RPMI7951 (cell line): ENCODE measurements at places on chromosomes 11 and 22. TPM values are rescaled to one million over a fixed set of nuclear protein-coding genes. Genes with fewer than 3 reads are reported as not detected.

GRCh38 chr11:28797536-28797935 lies 689.3 kb downstream of the METTL15 start:
- no peak for DNase-seq

- DNase-seq = no peak
Measured at GRCh38 chr11:824942-825341, 2.8 kb upstream of the CRACR2B start.

- no peak for DNase-seq
Measured at GRCh38 chr11:23103416-23103815, 243.1 kb upstream of the CCDC179 start.

DNA sequence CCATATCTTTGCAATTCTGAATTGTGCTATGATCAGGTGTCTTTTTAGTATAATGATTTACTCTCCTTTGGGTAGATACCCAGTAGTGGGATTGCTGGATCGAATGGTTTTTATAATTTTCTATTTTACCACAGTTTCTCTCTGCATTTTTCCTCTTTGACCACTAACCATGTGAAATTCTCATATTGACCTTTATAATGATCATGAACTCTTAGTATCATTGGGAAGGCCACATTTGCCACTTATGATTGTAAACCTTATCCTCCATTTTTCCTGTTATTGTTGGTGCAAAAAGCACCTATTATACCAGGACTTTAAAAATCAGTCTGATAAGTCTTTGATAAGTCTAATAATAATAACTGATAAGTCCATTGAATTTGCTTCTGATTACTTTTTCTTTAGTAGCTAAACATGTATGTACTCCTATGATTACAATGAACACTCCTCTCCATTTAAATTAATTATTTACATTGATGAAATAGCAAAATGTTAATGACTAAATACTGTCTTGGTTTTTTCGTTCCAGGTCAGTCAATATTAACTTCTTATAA lies 9.6 kb downstream of the NEAT1 start:
- DNase-seq = no peak

DNA sequence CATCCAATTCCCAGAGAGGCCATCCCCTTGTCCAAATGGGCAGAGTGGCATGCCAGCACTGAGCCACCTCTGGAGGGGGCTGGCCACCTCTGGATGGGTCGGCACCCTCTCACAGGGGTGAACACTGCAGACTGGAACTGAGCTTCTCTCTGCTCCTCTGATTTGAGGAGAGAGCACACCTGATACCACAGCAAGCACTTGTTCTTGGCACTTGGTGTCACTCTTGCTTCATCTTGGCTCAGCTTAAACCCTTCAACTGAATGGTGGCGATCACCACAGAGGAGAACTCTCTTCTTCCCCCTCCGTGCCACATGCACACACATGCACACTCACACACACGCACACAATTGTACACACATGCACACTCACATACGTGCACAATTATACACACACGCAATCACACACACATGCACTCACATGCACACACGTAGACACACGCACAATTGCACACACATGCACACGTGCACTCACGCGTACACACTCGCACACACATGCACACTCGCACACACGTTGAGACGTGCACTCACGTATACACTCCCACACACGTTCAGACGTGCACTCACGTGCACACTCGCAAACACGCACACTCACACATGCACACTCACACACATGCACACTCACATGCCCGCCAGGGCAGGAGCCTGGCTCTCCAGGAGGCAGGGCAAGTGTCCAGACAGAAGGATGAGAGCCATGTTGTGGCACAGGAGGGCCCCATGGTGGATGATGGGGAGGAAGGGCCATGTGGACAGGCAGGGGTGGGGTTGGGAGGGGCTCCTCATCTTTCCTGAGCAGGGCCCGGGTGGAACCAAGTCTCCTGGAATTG lies 23.4 kb downstream of the OVOL1 start:
- DNase-seq = no peak

- DNase-seq = no peak
Measured at GRCh38 chr11:23022854-23023253, 162.6 kb upstream of the CCDC179 start.

DNA sequence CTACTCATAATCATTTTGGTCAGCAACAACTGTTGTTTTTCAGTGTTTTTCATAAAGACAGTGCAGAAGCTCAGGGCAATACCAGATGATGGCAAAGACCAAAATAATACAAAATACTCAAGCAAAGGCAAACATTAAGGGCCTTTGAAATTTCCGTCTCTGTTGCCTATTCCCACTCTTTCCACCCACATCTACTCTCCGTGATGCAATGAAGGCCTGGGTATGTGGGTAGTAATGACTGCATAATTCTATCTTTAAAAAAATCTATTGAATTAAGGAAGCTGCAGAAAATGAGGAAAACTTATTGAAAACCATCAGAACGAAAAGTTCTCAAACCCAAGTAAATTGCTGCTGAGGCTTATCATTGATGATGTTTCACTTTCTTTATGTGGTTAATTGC lies 203.3 kb downstream of the MAML2 start:
- no peak for DNase-seq

ROBO4 gene
- total RNA-seq = 8.9 and 9.6 TPM in 2 replicates
